GDM1 (cell line): ENCODE measurements at places on chromosomes 6 and 20.

DNA sequence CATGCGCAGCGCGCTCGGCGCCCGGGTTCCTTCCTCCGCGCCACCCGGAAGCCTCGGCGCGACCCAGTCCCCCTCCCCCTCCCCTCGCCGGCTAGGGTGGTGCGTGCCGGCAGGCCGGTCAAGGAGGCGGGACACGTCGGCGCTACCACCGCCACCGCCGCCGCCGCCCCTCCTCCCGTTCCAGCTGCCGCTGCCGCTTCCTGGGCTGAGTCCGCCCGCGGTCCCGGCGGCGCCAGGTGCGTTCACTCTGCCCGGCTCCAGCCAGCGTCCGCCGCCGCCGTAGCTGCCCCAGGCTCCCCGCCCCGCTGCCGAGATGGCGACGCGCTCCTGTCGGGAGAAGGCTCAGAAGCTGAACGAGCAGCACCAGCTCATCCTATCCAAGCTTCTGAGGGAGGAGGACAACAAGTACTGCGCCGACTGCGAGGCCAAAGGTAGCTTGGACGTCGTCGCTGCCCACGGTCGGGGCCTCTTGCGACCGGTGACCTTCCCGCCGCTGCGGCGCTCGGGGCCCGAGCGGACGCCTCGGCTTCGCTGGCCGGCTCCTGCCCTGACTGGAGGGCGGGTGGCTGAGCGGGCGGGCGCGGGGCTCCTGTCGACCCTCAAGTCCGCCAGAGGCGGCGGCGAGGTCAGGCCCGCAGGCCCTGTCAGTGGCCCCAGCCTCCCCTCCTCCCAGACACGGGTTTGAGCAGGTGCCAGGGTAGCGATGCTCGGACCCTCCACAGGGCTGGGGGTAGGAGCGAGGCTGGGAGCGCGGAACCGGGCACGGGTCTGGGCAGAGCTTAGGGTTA lies at the start of gene SMAP1:
Gene SMAP1, plus strand, starts transcription at position 173 of the 788 bp plus-strand sequence. Its CDS starts 141 bp downstream, at position 314.
- peak; percentile 89 for DNase-seq

DNA sequence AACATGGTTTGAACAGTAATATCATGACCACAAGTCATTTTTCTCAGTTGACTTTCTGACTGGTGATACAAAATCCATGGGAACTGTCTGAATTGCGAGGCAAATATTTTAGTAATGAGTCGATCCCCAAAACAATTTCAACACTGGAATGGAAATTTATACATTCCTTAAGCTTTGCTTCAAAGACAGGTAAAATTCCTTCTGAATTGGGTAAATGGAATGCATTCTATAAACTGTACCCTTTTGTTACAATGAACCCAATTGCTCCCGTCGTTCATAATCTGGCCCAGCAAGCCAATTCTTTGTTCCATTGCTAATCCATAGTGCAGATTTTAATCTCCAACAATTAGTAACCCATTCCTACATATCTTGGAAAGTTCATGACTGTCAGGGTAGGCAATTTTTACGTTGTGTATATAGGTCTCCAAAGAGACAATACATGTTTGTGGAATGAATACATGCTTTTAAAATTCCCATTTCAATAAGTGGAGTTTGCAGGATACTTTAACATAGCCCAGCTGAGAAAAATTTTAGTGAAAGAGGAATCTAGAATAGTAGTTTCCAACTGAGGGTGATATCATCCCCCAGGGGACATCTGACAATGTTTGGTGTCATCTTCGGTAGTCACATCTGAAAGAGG lies 32.7 kb downstream of the CYP24A1 start:
- DNase-seq = no peak

GRCh38 chr20:36573798-36574365 lies 485 bp downstream of the TGIF2 start:
- peak; percentile 46 for DNase-seq

DNA sequence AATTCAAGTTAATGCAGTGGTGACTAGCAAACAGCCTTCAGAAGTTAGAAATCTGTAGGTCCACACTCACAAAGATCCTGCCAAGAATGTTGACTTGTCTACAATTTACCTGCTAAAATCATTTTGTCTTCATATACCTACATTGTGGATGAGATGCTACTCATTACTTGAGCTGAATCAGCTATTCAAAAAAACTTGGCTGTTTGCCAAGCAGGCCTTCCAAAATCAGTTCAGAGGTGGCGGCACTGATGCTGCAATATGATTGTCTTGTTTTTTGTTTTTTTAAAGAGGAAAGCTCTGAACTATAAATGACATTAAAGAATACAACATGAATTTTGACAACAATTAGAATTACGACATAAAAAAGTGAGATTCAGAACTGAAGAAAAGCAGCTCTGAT lies 354.7 kb upstream of the KHDRBS2 start:
- DNase-seq = no peak

GRCh38 chr20:33894798-33895197 lies 83.7 kb downstream of the CHMP4B start:
- DNase-seq = no peak

DNA sequence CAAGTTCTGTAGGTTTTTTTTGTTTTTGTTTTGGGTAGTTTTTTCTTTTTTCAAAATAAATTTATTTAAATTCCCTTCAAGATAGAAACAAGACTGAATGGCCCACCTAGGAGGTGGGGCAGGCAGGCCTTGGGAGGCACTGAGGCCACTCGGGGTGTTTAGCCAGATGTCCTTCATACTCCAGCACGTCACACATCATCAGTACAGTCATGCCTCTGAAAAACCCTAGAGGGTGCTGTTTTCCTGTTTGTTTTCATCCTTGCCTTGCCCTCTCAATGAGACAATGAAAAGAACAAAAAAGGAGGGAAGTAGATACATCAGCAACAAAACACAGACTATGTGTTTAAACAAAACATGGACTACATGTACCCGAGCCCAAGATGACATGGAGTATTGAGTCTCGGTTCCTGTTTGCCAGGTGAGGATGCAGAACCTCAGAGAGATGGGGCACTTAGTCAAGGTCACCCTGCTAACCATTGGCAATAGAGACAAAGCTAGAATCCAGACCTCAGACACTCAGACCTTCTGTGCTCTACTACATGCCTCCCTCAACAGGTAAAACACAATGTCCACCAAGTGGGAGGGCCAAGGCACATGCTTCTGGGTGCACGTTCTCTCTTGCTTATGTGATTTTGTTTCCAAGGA lies 26.8 kb upstream of the CLIC5 start:
- peak; percentile 23 for DNase-seq

- no peak for DNase-seq
Measured at GRCh38 chr6:827431-827830, 134.5 kb upstream of the EXOC2 start.

DNA sequence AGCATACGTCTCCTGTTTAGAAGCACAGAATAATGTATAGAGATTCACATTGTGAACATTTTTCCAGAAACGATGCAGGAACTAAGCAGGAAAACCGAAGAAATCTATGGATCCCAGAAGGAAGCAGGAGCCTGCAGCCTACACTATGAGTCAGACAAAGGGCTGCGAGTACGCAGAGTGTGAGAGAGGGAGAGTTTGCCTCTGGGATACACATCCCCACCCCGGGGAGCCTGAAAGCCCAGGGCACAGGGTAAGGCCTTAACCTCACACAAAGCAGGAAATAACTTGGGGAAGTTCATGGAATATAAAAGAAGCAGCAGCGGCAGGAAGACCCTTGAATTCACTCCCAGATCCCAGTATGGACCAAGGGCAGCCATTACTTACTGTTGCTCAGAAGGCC lies 842.1 kb upstream of the MANEA start:
- DNase-seq = no peak

- DNase-seq = no peak
Measured at GRCh38 chr20:1949347-1950100, 44.3 kb downstream of the PDYN start.

- no peak for DNase-seq
Measured at GRCh38 chr20:43541214-43541613, 17.6 kb upstream of the SGK2 start.

GRCh38 chr20:35146299-35146919 lies 727 bp downstream of the EDEM2 start:
- DNase-seq = no peak
